ENCODE measurements at places on chromosomes 7 and 10.
A peak's percentile ranks its signal among the peaks of the same experiment; 100 is the strongest.

DNA sequence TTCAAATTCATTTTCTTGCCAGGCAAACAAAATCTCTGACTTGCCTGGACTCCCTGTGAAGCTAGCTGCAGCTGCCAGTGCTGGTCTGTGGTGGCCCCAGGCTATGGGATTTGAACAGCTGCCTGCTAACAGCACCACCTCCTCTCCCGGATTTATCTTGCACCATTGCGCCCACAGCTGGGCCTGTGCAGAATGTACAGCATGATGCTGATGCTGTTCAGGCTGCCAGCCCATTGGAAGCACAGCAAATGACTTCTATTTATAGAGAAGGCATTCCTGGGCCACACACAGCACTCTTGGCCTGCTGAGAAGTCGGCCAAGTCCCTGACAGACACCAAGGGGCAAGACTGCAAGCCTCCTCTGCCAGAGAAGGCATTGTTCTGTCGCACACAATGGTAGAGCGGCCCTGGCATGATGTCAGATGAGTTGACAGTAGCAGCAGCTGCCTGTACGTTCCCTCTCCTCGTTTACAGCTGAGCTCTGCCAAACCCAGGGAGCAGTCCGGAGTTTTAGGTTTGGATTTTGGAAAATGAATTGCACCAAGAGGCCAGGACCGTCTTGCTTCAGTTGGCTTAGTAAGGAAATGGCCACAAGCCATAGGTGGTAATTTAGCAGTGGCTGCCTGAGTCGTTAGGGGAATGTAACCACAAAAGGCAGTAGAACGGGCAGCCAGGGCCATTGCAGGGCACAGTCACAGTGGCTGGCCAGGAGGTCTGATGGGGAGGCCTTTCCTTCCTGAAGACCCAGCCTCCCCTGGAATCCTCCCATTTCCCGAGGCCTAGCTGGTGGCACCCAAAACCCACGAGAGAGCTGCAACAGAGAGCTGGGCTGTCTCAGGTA lies 38.5 kb downstream of the MTURN start:
- DNase-seq = no peak

DNA sequence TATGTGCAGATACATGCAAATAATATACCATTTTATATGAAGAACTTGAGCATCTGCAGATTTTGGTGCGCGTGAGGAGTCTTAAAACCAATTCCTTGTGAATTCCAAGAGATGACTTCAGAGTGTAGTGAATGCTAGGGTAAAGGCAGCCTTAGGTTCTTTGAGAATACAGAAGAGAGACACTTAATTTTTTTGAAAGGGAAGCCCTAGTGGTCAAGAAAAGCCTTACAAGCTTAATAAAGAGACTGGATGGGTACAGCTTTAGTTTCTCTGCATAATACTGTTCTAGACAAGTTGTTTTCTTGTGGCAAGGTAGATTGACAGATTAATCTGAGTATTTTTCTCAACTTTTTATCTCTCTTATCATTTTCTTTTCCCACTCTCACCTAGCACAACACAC lies 636.5 kb downstream of the DNAJB9 start:
- DNase-seq = no peak

DNA sequence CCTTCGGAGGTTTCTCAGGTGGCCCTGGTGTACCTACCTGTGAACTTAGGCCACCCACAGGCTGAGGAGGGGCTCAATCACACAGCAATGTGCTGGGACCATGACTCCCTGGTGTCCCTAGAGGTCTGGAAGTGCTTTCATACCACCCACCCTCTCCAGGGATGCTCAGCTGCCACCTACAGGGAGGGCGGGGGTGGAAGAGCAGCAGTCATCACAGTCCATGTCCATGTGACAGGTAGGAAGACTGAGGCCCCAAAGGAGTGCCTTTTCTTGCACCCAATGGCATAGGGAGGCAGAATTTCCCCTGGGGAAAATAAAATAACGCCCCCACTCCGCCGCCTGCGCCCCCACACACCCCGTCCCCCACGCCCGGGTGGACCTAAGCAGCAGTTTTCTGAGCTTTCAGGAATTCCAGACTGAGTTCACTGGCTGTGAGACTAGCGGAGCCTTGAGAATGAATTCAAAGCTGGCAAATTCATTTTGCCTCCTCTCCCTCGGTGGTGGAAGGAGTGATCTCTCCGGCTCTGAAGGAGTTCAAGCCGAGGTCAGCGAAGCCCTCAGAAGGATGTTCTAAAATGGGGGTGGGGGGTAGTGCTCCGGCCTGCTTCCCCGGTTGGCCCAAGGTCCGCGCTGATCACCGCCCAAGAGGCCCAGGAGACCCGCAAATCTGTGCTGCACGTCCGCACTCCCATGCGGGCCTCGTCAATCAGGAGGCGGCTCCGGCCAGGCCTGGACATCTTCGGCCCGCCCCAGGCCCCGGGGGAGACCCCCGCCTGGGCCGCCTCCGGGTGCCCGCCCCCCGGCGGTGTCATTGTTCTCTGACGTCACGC lies 2.1 kb upstream of the ZMIZ1 start:
- no peak for DNase-seq

- no peak for DNase-seq
These were observed 117.8 kb upstream of the ZMIZ1 start for GRCh38 chr10:78950656-78951587.

- DNase-seq = no peak
These were observed 37.5 kb upstream of the PFKFB3 start for GRCh38 chr10:6165221-6165725.

DNA sequence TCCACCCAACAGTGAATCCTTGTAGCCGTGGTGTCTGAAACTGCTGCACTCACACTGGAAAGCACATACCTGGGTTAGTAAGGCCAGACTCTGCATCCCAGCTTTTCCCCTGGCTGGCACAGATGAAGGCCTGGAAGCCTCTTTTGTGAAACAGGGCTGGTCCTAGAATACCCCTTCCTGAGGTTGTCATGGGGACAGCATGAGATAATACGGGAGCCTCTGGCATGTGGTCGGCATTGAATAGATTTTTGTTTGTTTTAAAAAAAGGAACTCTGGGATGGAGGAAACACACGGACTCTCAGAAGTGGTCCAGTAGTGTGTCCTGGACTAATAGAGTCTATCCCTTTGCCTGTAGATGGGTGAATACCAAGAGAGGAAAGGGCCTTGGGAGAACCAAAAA lies 129.7 kb downstream of the TMEM178B start:
- DNase-seq = no peak

GRCh38 chr7:4015371-4015770 lies 666.7 kb upstream of the FOXK1 start:
- no peak for DNase-seq

DNA sequence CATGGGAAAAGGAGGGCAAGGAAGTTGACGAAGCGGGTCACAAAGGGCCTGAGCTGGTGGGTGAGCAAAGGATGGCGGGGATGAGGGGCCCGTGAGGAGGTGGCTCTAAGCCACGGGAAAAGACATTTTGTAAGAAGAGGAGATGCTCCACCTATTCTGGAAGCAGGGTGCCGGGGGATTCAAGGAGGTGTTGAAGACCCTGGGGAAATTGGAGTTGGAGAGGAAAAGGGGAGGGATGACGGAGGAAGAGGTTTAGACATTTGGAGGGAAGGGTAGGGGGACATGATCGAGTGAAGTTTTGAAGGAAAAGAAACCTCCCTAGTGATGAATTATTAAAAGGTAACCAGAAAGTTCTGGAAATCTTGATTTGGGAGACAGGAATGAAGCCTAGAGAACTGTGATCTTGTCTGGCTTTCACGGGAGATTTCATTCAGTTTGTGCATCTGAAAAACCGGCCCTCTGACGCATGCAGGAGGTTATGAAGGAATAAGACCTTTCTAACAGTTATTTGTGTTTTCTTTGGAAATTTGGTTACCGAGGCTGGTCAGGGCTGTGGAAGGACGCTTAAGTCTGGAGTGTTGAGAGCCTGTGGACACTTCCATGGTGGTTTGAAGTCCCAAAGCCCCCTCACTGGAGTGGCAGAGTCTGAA lies 1.4 kb downstream of the SMO start:
- no peak for DNase-seq

DNA sequence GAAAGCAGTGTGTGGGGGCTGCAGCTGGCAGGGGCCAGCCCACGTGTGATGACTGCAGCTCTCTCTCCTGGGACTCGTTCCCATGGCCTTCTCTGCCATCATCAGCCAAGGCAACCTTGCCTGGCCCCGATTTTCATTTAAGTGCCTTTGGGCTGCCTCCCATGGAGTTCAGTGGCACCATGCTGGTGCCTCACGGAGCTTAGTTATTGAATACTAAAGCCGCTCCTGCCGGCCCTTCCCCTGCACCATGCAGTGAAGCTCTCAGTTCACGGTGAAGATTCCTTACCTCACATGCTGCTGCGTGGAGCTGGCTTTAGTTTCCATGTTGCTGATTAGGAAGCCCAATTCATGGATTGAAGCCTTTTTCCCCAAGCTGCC lies 141.5 kb upstream of the EEPD1 start:
- no peak for DNase-seq

DNA sequence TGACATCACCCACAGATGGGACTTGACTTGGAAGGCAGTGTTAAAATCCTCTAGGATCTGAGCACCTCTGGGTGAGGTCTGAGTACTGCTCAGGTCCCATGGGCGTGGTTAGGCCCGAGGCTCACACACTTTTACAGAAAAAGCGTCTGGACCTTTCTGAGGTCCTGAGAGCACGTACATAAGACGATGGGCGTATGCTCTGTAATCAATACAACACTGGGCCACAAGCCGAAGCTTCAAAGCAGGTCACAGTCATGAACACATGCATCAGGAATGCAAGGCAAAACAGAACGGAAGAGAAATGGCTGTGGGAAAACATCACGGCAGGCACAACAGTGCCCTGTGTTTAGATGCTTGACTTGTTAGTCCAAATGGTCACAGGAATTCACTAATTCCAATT lies 112.2 kb downstream of the LARP4B start:
- DNase-seq = no peak

- peak; percentile 17 for DNase-seq
These were observed 98.9 kb downstream of the NEURL1 start for GRCh38 chr10:103592186-103593021.

- DNase-seq = no peak
These were observed 127.0 kb downstream of the ANK3 start for GRCh38 chr10:60262647-60263126.

DNA sequence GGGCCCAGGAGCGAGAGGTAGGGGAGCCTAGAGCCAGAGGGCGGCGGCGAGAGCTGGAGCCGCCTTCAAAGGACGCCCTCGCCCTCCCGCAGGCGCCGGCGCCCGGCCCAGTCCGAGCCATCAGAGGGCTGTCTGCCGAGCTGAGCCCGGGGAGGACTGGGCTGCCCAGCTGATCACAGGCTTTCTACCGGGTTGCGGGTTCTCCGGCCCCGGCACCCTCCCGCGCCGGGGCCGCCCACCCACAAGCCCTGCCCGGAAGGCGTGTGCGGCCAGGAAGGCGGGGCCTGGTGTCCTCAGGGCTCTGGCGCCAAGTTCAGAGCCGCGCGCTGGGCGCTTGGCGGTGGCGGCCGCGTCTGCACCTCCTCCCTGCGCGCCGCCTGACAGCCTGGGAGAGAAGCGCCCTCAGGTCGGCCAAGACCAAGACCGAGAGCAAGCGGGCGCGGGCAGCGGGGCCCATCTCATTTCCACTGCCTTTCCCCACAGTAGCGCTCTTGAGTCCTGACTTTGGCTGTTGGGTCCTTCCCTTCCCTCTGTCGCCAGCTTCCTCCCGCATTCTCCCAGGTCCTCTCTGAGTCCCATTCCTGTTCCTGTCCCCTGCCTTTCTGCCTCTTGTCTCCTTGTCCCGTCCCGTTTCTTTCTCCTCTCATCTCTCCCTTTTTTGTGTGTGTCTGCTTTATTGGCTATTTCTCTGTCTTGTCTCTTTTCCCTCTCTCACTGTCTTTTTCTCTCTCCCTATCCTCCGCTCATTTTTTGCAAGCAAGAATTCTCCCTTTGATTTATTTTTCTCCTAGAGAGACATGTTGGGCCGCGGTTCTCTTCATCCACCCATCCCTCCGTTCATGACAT lies 60.6 kb upstream of the MSMB start:
- no peak for DNase-seq

GRCh38 chr7:137337902-137338301 lies 5.6 kb downstream of the PTN start:
- no peak for DNase-seq

- DNase-seq = no peak
These were observed 153.8 kb upstream of the AKR1E2 start for GRCh38 chr10:4672201-4672600.
